Stimulated activated CD8-positive, alpha-beta memory T cell treated with anti-CD3 and anti-CD28 coated beads, Interleukin-7, amount 100 ng/mL, for 1 hour (primary cell): ENCODE measurements at places on chromosomes 1 and 21.

DNA sequence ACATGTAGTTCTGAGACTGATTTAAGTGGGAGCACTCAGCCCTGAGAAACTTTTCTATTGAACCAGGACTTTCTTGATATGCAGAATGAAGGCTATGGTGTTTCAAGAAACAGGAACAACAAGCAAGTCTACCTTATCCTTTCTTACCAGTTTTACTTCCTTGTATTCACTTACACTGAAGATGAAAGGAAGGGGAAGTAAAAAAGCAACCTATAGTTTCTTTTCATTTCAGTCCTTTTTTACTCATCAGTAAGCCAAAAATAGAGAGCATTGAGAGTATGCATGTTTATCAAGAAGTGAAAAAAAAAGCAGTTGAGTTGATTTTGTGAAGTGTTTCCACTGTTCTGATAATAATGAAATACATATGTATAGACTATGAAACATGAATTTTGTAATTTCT, 1010.3 kb downstream of the AMY1C start:
- no peak for DNase-seq

- no peak for DNase-seq
Measured at GRCh38 chr1:216054600-216054999, 368.6 kb downstream of the USH2A start.

DNA sequence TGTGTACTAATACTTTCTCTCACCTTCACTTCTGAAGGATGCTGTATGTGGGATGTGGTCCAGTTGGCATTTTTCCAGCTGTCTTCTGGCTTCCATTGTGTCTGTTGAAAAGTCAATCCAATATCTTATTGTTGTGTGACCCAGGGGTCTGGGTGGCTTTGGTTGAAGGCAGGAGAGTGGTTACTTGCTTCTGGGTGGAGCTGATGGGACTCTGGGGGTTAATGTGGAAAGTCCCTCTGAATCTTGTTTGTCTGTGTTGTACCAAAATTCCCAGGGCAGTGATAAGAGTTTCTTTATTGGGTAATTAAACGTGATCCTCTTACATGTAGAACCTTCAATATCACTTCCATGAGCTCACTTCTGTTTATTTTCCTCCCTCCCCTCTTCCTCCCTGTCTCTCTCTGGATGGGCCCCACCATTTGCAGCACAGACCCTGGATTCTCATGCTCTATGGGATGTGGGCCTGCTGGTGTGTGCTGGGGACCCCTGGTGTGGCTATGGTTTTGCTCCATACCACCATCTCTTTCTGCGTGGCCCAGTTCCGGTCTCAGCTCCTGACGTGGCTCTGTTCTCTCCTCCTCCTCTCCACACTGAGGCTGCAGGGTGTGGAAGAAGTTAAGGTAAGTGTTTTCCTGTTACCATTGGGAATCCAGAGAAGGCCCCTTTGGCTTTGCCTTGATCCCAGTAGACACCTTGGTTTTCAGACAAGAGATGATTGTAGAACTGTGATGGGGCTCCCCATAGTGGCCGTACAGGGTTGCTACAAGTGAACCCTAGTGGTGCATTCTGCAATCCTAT, 71.5 kb downstream of the HHAT start:
- no peak for DNase-seq

GRCh38 chr1:147052143-147052542, 114.0 kb downstream of the NBPF12 start:
- no peak for DNase-seq

GRCh38 chr1:208476846-208477170, 232.6 kb upstream of the PLXNA2 start:
- no peak for DNase-seq

- DNase-seq, result no peak
Measured at GRCh38 chr1:179105393-179105792, 23.5 kb downstream of the TOR3A start.

DNA sequence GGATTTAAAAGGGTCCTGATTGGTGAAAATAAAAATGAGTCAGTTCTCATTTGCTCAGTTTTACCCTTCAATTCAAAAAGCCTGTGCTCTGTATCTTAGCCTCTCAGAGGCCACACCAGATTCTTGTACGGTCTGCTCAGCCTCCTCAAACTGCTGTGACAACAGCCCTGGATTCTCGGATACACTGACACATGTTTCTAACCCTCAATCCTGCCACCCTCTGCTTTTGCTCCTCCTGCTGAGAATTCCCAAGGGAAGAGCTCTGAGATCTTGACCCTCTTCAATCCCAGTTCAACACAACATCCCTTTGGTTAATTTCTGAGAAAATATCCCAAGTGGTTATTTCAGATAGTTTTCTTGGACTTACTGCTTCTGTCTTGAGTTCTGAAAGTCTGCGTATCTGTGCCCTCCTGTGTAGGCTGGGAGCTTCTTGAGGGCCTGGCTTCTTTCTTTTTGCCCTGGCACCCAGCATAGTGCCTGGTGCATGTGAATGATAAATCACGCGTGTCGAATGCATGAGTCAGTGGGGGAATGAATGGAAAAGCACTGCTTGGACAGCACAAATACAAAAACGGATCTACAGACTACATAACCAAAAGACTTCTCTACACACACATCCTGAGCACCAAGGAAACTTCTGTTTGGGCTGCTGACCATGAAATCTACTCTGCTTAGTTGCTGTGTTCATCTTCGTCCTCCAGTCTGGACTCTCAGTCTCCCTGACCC, 24.5 kb downstream of the IRF2BP2 start:
- DNase-seq, result no peak

GRCh38 chr1:43256675-43257570, 12.9 kb upstream of the TMEM125 start:
- no peak for DNase-seq

- DNase-seq, result peak; percentile 34
Measured at GRCh38 chr21:45138199-45139002, 64.0 kb downstream of the ADARB1 start.

DNA sequence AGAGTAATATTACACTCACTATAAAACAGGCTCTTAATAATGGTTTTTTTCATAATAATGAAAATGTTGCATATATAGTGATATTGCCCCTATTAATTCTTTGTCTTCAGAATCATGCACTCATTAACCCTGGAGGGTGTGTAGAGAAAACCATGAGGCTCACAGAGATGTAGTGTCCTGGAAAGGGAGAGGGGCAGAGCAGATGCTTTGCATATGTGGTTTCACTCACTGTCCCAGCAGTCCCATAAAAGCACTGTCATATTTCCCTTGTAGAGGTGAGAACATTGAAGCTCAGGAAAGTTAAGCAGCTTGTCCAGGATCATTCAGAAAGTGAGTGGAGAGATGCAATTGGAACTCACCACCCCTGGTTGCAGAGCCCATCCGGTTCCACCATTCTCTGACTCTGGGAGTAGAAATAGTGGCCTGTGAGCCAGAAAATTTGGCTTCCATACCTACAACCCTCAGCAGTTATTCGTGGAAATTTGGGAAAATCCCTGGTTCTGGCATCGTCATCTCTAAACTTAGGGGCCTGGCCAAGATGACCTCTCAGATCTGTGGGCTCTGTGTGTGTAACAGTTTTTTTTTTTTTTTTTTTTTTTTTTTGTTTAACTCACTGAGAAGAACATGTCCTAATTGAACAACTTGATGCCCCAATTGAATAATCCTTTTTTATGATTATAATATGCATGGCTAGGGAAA, 86.4 kb downstream of the RGL1 start:
- DNase-seq, result no peak

DNA sequence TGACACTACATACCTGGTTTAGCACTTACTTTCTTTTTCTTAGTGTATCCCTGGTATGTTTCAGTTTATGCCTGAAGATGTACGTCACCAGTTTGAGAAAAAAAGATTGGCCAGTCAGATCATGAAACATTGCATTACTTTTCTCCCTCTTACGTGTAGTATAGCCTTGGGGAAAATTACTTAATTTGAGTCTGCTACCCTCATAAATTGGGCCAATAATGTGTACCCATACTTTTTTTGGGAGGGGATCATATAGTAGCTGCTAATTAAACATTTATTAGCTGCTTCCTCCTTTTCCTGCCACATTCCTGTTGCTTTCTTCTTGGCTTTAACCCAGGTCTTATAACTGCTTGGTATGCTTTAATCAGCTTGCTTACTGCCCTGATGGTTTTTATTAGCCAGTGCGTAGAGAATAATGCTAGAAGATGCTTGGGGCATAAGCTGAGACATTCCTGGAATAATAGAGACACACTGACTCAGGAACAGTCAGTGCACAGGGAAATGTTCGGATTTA, 32.1 kb downstream of the RABGAP1L start:
- no peak for DNase-seq

- no peak for DNase-seq
Measured at GRCh38 chr1:110265186-110265585, 55.1 kb downstream of the KCNC4 start.

DNA sequence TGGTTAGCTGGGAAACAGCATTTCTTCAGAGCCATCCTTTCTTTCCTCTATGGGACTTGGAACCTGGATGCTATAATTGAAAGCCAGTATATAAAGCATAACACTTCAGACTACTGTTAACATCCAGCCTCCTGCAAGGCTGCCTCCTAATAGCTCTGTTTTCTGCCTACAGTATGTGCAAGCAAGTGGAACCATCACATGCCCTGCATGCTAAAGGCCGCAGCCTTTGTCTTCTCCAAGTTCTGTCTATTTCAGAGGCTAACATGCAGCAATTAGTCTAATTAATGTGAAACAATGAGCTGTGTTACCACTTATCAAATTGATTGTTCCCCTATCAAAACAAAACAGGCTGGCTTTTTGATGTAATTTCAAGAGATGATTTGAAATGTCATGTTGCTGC, 82.7 kb upstream of the ESRRG start:
- DNase-seq, result no peak

DNA sequence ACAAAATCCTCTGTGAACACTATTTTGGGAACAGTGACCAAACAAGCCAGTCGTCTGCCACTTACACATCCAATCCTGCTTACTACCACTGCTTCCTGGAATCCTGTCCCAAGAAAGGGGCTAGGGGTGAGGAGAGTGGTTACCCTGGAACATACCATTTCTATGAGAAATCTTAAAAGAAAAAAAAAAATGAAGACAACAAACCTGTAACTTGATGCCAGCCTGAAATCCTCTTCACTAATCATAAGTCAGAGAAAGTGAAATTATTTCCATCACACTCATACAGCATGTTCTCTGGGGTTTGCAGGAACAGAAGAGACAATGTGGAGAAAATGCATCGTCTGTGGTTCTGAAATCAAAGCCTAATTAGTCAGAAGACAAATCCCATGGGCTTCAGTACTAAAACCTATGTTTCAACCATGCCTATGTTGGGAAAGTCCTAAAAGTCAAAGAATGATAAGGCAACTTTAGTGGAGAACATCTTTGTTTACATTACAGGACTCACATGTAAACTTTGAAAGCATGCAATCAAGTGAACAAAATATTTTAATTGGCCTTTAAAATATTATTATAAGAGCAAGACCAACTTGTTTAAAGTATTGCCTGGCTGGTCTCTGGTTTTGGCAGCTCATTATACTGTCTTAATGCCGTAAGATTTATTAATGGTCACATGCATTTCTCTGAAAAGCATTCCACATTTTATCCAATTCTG, 220.7 kb downstream of the LTN1 start:
- DNase-seq, result no peak

DNA sequence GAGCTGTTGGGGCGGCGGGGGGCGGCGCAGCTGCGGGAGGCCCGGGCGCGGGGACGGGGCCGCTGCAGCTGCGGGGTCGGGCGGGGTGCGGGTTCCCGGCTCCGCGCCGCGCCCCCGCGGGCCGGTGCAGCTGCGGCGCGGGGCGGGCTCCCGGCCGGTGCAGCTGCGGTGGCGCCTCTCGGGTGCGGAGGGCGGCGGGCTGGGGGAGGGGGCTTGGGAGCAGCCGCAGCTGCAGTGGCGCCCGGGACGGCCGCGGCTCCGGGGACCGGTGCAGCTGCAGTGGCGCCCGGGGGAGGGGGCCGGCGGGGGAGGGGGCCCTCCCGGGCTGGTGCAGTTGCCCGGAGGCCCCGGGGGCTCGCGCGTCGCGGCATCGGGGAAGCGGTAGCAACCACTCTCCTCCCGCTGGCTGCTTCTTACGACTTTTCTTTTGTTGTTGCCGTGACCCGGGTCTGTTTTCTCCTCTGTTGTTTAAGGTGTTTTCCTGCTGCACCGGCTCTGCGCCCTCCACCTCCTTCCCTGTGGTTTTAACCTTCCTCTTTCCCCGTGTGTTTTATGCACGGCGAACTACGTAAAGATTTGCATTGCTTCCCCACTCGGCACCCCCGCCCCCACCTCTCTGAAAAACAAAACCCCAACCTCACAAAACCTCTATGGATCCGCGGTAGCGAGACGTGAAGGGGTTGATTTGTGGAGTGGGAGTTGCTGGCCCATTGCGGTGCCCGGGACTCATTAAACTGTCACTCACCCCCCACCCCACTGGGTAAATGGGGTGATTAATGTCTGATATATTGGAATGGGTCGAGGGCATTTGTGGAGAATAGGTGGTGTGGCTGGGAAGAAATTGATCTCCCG, 1.7 kb upstream of the ZBTB18 start:
- DNase-seq, result no peak

DNA sequence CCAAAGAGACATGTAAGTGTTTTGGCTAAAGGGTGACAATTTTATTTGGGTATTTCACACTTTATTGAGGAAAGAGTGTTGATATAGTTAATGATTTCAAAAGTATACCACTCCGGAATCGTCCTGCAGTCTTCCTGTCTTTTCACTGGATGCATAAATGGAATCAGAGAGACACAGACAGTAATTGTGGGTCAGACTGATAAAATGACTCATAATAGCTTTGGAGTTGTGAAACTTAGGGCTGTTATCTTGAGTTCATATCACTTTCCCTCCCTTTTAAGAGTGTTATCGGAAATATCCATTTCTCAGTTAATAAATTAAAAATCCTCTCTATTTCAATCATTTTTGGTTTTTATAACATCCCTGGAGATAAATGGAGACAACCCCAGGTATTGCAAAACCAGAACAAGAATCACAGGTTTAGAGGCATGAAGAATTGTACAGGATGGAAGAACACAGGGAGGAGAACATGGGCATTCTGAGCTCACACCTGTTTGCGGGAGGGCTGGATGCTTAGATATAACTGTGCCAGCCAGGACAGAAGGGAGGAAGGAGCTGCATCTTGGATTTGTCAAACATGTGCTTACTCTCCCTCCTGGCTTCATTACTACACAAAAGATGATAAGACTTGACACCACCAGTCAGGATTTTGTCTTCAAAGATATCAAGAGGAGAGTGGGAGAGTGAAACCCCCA, 185.4 kb downstream of the LMO4 start:
- DNase-seq, result no peak

- DNase-seq, result no peak
Measured at GRCh38 chr1:70075761-70076160, 129.6 kb downstream of the LRRC40 start.
